ENCODE measurements at places on chromosomes 12 and 14. TPM values are rescaled to one million over a fixed set of nuclear protein-coding genes. Genes with fewer than 3 reads are reported as not detected.

DNA sequence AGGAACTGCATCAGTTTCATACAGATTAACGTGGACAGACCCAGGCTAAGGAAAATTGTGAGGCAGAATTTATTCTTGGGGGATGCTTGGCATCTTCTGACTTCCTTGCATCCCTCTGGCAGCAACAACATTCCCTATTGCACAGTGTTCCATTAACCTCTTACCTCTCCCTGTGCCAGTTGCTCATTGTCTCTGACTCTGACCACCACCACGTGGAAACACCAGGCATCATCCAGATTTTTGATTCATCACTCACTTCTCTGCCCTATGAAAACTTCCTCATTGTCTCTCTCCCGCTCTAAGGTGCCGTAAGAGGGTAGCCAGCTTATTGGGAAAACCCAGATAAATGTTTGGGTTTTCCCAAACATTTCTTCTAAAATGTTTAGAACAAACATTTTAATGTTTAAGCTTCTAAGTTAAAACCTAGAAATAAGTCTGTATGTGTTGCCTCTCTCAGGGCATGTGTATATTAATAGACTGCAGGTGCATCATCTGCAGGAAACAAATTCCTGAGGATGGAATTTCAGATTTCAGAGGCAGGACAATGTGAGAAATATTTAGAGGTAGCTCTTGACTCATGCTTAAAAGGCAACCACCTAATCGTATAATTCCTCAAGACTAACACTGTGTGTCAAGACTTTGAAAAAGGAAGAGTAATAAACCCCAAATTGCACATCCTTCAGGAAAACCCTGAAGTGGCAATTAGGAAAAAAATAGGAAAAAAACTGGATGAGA lies 64.5 kb upstream of the SLC35F4 start:
- no peaks in the 10 kb centered on the region for H3K27me3 ChIP-seq
- no peaks in the 10 kb centered on the region for H3K4me1 ChIP-seq
- H3K4me3 ChIP-seq = no peak overlapping the region
- DNase-seq = no peak
- no peaks in the 10 kb centered on the region for H3K36me3 ChIP-seq

DNA sequence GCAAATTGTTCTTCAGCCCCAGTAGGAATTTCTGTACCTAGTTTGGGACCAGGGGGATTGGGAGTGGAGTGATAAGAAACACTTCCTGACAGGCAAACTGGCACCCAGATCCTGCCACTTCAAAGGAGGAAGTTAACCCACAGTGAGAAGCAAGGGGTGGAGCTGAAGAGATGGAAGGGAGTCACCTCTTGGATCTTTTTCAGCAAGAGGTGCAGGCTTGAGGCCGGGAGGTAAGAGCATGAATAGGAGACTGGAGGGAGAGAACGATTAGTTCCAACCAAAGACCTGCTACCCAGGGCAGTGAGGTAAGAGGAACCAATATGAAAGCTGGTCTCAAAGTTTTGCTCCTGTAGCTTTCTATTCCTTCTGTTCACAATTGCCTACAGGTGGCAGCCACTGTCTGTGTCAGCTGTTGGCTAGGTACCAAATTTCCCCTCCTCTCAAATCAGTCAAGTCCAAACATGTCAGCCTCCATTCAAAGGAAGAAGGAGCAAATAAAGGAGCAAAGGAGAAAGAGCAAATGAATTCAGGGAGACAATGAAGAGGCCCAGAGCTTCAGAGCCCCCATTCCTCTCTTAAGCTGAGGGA lies 14.9 kb upstream of the TAC3 start:
- H3K4me3 ChIP-seq = no peak overlapping the region
- H3K4me1 ChIP-seq = no peaks in the 10 kb centered on the region
- no peak overlapping the region for H3K27ac ChIP-seq
- no peaks in the 10 kb centered on the region for H3K27me3 ChIP-seq
- no peaks in the 10 kb centered on the region for H3K36me3 ChIP-seq

Gene TMPRSS12
- not detected for total RNA-seq

Gene HOXC13
- not detected for total RNA-seq

Gene C12orf50
- total RNA-seq = not detected

All from body of pancreas (tissue), 4 donors.